ENCODE measurements at places on chromosomes 5 and 9. TPM values are rescaled to one million over a fixed set of nuclear protein-coding genes. Genes with fewer than 3 reads are reported as not detected.
A peak's percentile ranks its signal among the peaks of the same experiment; 100 is the strongest.

DNA sequence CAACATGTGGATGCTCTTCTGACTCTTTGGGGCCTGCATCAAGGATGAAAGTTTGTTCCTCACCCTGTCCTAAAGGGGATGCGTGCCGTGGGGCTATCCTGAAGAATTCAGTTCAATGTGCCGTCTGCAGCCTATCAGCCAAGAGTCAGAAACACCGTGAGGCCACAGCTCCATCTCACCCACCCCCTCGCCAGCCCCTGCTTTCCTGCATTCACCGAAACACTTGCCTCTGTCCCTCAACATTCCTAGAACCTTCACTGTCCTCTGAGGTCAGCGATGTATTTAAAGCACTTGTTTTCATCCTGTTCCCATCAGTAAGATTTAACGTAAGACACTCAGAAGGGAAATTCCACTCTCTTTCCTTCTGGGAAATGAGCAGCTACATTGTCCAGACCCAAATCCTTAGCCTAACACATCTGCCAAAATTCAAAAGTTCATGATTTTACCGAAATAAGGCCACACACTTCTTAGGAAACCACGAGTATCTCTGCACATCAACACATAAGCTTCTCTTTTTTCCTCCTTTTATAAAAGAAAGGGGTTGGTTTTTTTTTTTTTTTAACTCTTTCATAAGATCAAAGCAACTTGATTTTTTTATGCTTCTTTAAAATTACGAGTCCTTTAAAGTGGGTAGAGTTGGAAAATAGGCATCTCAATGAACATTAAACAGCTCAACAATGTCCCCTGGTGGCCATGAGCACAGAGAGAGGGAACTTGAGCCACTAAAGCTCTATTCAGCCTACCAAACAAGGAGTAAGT, 100.7 kb downstream of the SUSD1 start:
- peak; percentile 79 for DNase-seq

DNA sequence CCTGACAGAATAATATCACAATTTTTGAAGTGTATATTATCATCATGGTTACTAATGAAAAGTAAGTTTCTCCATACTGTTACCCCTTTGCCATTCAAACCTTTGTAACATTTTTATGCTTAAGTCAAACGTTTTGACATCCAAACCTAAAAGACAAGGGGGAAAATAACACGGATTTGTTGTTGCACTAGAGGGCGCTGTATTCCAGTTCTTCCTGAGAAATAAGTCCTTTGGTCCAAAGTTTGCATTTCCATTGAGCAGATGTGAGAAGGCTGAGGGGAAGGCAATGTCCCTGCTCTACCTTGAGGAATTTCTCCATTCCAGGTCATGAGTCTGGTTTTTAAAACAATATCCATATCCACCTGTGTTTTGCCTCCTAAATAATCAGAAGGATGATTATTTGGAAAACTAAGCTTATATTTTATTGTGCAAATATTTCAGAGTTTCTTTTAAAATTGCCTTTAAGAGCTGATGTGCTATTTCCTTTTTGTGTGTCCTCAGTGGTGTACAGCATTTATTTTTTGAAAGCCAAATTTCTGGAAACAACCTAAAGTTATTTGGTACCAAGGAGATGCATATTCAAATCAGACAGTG, 9.7 kb downstream of the LECT2 start:
- DNase-seq: peak; percentile 78

The CLPTM1L gene
- total RNA-seq: 141 TPM

The CDH6 gene
- total RNA-seq: 0.12 TPM

DNA sequence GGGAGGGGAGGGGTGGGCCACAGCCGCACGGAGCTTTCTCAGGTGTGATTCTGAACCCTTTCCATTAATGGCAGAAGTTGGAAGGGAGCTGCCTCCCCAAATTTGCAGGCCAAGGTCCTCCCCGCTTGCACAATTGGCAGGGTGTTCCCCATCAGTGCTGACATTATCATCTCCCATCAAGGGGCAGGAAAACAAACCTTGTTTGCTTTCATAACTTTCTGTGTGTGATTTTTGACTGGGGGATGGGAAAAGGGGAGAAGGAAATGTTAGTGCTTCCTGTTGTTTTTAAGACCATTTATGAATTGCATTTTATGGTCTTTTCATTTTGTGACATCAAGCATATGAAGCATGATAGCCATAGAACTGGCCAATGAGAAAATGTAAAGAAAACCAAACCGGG, 242.2 kb downstream of the GOLPH3 start:
- no peak for DNase-seq

DNA sequence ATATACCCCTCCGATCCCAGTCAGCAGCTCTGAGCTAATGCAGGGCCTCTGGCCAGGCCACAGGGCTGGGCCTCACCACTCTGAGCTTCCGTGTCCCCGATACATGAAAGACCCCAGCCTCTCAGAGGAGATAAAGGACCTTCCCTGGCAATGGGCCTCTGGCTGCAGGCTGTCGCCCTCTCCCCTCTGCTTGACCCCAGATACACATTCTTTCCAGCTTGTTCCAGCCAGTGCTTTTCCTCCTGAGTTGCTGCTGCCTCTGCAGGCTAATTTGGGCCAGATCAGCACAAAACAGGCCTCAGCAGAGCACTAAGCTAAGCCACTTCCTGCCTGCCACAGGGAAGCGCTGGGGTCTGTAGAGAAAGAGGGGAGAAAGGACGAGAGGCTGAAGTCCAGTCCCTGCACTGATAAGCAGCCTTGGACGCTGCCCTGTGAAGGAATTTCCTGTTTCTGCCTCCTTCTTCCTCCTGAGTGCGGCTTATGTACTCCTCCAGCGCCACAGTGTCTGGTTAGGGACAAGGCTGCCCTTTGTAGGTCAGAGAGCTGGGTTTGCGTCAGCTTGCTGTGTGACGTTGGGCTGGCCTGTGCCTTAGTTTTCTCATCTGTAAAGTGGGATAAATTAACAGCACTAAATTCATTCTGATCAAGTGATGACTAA, 73.0 kb upstream of the IL17B start:
- peak; percentile 40 for DNase-seq

DNA sequence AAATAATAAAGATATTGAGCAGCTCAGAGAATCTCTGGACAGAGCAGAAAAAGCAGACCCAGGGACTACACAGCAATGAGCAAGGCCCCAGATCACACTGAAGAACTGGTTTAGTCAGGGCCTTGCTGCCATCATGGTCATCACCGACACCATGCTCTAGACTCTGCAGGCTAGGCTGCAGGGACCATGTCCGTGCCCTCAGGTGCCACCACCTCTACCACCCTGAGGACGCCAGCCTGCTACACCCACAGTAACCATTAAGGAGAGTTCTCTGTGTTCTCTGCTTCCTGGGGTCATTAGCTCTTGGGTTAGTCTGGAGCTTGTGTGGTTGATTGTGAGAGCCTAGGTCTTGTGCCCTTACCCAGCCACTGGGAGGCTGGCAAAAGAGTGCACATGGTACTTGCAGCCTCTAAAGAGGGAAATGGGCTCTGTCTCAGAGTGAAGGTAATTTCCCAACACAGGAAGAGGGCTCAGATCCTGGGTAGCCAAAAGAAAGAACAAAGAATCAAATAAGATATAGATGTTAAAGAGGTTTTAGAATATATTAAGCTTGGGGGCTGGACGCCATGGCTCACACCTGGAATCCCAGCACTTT, 31.9 kb upstream of the JADE2 start:
- no peak for DNase-seq

The CDH12 gene
- 6.2 TPM for total RNA-seq

DNA sequence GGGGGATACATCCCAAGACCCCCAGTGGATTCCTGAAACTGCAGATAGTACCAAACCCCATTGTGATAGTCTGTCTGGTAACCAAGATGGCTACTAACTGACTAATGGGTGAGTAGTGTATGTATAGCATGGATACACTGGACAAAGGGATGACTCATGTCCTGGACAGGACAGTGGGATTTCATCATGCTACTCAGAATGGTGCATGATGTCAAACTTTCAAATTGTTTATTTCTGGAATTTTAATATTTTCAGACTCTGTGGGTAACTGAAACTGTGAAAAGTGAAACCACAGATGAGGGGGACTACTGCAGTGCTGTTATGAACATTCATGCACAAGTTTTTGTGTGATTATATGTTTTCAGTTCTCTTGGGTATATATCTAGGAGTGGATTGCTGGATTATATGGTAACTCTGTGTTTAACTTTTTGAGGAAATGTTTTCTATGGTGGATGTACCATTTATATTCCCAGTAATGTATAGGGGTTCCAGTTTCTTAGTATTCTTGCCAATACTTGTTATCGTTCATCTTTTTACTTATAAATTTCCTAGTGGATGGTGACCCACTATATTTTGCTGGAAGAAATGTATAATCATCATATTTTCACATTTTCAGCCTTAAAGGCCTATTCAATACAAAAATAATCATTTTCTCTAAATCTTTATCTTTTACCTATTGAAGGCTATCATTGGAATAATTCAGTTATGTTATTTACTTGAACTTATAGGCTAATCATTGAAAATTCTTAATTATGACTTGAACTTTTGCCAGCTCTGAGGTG, 140.9 kb downstream of the NR3C1 start:
- peak; percentile 85 for DNase-seq

GRCh38 chr9:17116400-17116837, 18.4 kb upstream of the CNTLN start:
- peak; percentile 55 for DNase-seq

GRCh38 chr9:132957805-132958204, 13.4 kb upstream of the TSC1 start:
- no peak for DNase-seq

DNA sequence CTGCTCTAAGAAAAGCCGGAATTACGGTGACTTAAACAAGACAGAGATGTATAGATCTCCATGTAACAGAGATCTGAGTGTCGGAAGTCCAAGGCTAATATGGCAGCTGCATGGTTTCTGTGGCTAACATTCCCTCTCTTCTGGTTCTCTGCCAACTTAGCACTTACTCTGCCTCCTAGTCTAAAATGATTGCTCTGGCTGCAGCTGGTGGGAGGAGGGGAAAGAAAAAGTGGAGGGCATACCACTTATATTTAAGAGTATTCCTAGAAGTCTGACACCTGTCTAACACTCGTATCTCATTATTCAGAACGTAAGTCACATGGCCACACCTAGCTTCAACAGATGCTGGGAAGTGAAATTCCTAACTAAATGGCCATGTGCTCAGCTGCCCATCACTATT, 551.5 kb upstream of the TLE4 start:
- DNase-seq: peak; percentile 71

DNA sequence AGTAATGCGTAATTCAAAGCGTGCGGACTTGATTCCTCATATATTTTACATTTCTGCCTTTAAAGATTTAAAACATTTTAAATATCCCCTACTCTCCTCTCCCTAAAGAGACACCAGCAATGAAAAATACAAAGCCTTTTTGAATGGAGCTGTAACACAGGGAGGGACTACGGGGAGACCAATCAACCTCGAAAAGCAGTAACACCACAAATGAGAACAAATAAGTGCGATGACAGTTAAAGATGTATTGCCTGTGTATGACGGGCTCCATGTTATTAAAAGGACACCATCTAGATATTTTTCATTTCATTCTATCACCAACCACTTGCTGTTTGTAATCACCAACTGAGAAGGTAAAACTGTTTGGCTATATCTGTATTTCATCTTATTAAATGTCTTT, 230.3 kb upstream of the TBCA start:
- no peak for DNase-seq

The SV2C gene
- under 0.01 TPM for total RNA-seq
